Activated CD4-positive, alpha-beta T cell treated with anti-CD3 and anti-CD28 coated beads for 24 hours (primary cell): ENCODE measurements at places on chromosomes 5 and 9.

DNA sequence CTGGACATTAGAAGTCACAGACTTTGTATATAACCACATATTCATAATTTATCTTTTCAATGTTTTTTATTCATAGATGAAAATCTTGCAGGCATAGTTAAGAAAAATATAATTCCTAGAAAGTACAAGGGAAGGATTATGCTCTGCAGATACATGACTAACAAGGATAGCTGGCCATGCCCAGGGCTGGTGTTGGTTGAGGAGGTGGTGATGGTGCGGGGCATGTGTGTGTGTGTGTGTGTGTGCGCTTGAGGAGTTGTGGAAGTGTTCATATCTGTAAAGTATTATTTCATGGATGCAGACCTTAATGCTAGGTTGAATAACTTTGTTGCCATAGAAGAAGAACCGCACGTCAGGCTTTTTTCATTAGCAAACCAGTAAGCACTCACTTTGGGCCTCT lies 1.3 kb downstream of the S1PR3 start:
- DNase-seq, result no peak

DNA sequence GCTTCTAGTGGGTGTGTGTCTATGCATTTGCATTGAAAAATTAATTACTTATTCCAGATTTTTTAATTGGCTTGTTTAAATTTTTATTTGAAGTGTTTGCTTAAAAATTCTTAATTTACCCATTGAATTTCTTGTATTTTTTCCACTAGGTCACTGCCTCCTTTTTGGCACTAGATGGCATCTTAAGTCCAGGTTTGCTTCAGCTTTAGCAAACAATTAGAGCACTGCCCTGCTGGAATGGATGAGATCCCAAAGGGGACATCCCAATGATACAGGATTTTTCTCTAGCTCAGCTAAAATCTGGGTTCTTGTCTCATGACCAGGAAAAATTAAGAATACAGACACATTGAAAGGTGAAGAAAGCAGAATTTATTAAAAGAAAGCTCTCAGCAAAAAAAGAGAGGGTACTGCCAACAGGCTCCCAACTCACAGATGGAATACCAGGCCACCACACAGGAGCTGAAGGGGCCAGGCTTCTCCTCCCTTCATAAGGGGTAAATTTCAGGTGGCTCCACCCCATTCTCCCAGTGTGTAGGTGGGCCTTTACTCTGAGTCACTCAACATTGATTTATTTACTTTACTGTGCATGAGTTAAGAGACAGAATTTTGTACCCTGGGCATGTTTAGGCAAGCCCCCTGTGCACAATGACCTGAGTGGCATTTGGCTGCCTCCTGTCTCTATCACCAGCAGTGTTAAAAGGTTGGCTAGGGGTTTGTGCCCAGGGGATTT lies 532.4 kb downstream of the ANXA1 start:
- no peak for DNase-seq

- no peak for DNase-seq
Observed at GRCh38 chr5:140677947-140678346, 4.6 kb upstream of the DND1 start.

DNA sequence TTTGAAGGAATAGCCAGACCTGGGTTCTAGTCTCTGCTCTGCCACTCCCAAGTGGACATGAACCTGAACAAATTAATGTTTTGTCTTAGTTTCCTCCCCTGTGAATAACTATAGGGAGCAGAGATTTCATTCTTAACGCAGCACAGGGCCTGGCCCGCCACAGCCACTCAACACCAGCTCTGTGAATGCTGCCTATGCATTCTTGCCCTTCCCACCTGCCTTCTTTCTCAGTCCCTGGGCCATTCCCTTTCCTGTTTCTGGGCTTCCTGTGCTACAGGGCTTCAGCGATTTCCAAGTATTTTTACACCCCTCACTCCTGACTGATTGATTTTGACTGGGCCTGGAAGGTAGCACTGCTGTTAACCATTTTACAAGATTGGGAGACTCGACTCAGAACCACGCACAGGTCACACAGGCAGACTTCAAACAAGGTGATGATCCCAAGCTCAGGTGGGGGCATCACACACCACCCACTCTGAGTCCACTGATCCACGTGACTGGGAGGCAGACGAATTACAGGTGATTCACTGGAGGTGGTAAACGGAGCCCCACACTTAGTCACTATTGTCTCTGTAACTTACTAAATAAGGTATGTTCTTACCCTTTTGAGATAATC lies 21.4 kb downstream of the PTPN3 start:
- DNase-seq, result no peak

DNA sequence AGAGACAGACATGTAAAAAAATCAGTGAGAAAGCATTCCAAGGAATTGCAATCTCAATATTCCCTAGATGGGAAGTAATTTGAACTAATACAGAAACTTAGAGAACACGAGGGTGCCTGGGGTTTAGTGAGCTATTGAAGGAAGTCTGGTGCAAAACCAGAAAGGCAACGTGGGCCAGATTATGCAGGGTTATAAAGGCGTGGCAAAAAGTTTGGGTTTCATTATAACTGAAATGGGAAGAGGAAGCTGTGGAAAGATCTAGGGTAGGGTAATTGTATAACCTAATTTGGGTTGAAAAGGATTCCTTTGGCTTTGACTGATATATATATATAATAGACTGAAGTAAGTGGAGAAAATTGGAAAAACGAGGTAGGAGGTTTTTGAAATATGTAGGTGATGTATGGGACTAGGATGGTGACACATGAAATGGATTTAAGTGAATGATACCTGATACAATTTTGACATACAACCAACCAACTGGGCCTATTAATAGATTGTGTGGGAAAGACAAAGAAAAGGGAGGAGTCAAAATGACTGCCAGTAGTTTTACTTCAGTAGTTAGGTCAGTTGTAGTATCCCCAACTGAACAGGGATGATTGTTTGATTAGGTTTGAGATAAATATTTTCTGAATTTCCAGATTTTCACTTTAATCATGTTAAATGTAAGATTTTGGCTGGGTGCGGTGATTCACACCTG lies 65.3 kb downstream of the FAM174A start:
- no peak for DNase-seq

DNA sequence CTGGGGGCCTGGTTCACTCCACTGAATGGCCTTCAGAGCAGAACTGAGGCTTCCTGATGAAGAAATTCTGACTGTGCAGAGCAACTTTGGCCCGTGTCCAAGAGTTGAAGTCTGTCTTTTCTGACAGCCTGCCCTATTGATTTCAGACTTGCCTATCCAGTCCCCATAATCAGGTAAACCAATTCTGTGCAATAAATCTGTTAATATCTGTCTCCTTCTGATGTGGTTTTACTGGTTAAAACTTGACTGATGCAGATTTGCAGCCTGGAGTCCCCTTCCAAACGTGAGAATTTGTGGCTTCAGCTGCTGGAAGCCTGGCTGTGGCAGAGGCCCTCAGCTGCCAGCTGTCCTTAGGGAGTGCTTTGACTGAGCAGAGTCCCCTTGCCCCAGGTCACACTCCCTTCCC lies 283.9 kb upstream of the ANKRD55 start:
- DNase-seq, result no peak

DNA sequence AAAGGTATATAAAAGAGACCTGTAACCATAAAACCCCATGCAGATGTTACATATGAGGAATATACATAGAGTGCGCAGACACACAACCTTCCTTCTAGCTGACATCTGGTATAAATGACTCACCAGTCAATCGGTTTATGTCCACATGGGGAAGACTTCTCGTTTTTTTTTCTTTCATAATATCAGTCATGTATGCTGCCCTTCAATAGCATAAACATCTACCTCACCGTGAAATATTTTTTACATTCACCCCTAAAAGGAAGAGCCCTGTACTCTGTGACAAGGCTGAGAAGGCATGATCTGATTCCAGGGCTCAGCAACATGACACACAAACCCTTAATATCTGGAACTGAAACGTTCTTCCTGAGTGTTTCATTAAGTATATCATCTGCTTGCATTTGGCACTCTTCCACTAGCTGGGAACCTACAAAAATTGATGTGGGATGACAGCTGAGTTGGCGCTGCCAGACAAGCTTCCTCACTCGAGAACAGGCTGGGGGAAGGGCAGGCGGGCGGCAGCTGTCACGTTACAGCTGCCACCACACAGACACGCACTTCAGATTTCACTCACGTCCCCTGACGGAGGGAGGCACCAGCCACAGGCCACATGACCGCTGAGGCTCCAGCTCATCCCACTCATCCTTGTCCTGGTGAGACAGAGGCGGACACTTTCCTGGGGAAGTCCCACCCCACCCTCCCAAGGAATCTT lies 74.2 kb downstream of the SHB start:
- DNase-seq, result no peak

DNA sequence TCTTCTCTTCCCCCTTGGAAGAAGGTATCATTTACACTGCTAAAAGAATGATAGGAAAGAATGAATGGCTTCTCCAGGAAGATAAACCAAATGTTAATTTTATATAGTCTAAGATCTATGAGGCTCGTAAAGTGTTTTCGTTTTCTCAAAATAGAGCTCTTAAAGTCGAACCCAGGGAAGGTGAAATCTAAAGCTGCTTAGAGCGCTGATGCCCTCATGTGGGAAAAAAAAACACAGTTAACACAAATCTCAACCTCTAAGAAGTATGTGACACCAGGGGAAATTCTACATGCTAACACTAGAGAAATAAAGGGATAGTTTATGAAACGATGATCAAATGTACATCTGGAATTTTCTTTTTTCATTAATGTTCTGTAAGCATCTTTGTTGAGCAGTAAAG lies 257.9 kb downstream of the RASEF start:
- no peak for DNase-seq

- no peak for DNase-seq
Observed at GRCh38 chr5:83058726-83059125, 18.5 kb downstream of the TMEM167A start.

- DNase-seq, result no peak
Observed at GRCh38 chr5:171340491-171340890, 31.4 kb downstream of the TLX3 start.

DNA sequence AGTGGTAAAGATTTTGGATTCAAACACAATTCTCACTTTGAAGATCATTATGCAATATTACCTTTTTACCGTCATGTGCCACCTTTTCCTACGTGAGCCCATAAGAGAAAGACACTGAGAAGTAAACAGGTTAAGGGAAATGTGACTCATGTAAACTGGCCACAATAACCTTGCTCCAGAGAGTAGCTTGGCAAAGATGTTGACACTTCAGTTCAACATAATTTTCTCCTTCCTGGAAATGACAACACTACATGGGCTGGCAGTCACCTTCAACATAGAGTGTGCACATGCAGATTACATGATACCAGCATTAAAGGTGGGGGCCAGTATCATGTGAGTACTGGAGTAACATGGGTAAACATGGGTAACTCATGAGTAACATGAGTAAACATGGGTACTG lies 141.9 kb downstream of the CDK5RAP2 start:
- no peak for DNase-seq

- DNase-seq, result no peak
Observed at GRCh38 chr5:29051509-29051908, 2013.1 kb upstream of the CDH9 start.

DNA sequence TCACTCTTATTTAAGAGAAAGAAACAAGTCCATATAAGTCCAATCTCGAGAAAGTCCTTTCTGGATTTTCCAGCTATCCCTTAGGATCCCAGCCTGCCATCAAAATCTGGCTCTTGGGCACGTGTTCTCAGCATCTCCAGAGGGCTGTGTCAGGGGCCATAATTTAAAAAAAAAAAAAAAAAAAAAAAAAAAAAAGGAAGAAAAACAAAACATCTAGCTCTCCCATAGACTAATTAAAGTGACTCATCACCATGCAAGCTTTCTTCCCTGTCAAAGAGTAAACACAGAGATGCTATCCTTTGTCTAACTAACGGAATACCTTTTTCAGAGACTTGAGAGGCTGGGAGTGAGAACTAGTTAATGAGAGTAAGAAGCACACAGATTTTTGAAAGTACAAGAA lies 44.9 kb upstream of the MYO10 start:
- no peak for DNase-seq

GRCh38 chr9:100426189-100426529 lies 784 bp upstream of the MSANTD3 start:
- no peak for DNase-seq

GRCh38 chr9:82991671-82992070 lies 71.3 kb downstream of the RASEF start:
- DNase-seq, result no peak

DNA sequence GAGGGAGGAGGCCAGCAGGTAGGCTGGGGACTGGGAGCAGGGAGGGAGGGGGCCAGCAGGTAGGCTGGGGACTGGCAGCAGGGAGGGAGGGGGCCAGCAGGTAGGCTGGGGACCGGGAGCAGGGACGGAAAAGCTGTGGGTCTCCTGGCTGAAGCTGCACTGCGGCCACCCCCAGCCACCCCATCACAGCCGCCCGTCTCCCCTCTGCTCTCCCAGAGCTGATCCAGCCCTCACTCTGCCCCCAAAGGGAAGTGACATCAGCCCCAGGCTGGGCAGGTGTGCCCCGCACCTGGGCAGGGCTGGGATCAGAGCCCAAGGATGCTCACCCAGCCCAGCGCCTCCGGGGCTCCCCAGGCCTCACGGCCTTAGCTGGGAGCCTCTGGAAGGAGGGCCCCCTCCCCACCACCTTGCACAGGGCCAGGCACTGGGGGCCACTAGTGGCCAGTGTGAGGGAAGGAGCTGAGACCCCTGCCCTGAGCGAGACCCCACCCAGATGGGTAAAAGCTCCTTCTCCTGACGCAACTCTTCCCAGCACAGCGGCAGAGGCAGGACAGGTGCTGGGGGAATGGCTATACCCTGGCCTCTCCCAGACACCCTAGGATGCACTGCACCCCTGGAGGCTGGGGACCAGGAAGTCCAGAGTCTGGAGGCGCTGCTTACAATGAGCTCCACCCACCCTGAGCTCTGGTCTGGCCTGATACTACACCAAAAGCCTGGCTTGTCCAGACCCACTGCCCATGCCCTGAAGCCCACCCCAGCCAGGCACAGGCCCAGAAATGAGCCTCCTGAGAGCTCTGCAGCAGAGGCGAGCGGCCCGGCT lies 11.6 kb downstream of the AGPAT2 start:
- DNase-seq, result no peak

DNA sequence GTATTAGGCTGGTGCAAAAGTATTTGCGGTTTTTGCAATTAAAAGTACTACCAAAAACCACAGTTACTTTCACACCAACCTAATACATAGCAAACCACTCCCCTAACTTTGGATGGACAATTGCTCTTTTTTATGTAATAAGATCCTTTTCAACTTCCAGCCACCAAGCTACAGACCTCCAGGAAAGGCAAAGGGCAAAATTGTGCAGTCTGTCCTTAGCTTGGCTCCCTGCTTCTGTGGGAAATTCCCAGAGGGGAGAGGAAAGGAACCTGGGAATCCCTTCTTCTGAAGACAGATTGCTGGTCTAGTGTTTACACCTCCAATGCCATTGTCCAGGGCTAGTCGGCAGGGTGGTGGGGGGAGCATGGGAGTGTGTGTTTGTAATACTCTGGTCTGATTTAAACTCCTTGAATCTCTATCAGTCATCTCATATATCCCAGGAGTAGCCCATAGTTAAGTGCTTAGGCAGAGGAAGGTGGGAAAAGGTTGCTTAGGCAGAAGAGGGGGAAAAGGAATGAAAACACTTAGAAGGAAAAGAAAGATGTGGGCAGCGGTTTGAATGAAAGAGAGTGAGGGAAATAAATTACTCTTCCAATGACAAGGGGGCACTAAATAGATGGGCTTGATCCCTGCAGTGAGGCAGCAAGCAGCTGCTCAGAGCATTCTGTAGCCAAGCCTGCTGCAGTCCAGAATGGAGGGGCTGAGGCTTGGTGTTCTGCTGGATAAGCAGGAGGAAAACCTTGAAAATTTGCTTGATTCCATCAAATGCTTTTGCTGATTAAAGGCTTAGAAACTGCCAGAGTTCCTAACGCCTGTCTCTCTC lies 86.9 kb upstream of the MAP1B start:
- no peak for DNase-seq
